IMR-90 (cell line): ENCODE measurements at places on chromosomes 6 and 20. TPM values are rescaled to one million over a fixed set of nuclear protein-coding genes. Genes with fewer than 3 reads are reported as not detected.

SLC22A23 gene
- total RNA-seq = 0.56 and 0.72 TPM in 2 replicates

DCDC2 gene
- not detected in 2 replicates for total RNA-seq

RXRB gene
- 16.7 and 18.6 TPM in 2 replicates for total RNA-seq

PROKR2 gene
- total RNA-seq = not detected in 2 replicates

ENPP4 gene
- total RNA-seq = under 0.01 TPM in 2 replicates

OR2B6 gene
- not detected in 2 replicates for total RNA-seq

FRMD1 gene
- total RNA-seq = not detected in 2 replicates

SLC24A3 gene
- total RNA-seq = not detected in 2 replicates

CCN6 gene
- total RNA-seq = not detected in 2 replicates

BPIFB2 gene
- total RNA-seq = not detected in 2 replicates

BPI gene
- not detected in 2 replicates for total RNA-seq

THBD gene
- total RNA-seq = under 0.01 TPM in 1 of 2 replicates, not detected in the other

TTBK1 gene
- under 0.01 TPM in 1 of 2 replicates, not detected in the other for total RNA-seq
